Stimulated activated CD8-positive, alpha-beta memory T cell treated with anti-CD3 and anti-CD28 coated beads, Interleukin-4, amount 100 ng/mL, for 1 hour (primary cell): ENCODE measurements at places on chromosomes 13 and 19.

DNA sequence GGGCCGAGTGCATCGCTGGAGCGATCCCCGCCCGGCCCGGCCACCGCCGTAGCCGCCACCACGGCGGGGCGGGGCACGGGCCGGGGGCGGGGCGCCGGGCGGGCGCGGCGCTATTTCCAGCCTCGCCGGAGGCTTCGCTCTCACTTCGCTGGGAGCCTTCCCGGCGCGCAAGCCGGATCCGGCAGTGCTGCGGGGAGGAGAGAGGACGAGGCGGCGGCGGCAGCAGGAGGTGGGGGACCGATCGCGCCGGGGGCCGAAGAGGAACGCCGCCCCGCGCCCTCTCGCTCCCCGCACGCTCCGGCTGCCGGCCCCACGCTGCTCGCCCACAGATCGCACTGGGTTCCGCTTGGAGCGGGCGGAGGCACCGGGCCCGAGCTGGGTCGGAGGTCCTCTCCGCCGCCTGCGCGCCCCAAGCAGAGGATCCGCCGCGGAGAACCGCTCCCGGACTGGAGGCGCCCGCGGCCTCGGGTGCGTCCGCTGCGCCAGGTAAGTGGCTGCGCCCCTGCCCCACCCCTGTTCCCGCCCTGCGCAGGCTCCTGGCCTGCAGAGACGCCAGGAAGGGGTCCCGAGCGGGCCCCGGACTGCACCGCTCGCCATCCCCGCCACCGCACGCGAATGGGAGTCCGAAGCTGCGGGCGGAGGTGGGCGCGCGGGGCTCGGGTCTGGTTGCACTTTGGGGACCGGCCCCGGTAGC, at the start of gene CHST8:
Gene CHST8 (plus strand): TSS at position 143 of the 694 bp plus-strand sequence. CDS start 67,309 bp downstream, outside the sequence.
- DNase-seq, result no peak

DNA sequence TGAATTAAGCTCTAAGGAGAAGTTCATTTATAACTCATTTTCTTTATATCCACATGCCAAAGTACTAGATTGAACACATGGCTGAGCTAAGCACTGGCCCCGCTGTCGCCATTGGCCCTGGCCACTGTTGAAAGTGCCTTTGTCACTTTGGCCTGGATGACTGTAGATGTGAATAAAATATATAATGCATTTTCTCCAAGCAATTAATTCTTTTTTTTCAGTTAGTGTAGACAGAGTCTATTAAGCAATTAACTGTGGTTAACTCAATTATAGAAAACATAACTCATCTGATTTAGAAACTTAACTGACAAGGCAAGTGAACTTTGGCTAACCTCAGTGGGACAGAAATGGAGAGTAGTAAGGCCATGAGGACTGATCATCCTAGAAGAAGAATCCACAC, 965.6 kb downstream of the EFNB2 start:
- DNase-seq, result no peak

- no peak for DNase-seq
Measured at GRCh38 chr19:55377356-55378131, 918 bp downstream of the TMEM190 start.

- no peak for DNase-seq
Measured at GRCh38 chr13:113219256-113219940, 10.0 kb downstream of the CUL4A start.

- DNase-seq, result no peak
Measured at GRCh38 chr19:10114651-10115391, 3.3 kb downstream of the P2RY11 start.

DNA sequence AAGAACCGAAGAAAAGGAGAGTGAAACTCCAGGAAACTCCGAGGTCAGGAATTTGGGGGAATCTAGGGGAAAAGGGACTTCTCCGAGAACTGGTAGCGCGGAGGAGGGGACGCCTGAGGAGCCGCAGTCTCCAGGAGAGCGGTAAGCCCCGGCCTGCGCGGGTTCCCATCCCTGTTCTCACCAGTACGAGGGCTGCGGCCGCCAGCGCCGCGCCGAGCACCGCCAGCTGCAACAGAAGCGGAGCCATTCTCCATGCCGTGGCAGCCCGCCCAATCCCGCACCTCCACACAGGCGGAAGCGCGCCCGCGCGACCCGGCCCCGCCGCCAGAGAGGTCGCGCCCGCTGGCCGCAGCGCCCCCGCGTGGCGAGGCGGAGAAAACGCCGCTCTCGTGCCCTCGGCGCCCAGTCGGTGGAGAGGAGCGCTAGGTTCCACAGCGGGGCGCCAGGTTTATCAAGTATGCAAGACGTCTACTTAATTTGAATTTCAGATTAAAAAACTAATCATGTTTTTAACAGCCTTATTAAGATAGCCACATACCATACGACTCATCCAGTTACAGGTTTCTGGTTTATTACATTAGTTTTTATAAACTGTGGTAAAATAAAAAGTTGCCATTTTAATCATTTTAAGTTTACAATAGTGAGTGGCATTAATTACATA, at the start of gene ALG5:
Gene ALG5 (minus strand): TSS at position 287 of the 661 bp plus-strand sequence. CDS start 40 bp downstream, at position 247.
- peak; percentile 74 for DNase-seq

- no peak for DNase-seq
Measured at GRCh38 chr13:31046711-31047279, 114.3 kb downstream of the TEX26 start.
